ENCODE measurements at places on chromosomes 13 and 19.

DNA sequence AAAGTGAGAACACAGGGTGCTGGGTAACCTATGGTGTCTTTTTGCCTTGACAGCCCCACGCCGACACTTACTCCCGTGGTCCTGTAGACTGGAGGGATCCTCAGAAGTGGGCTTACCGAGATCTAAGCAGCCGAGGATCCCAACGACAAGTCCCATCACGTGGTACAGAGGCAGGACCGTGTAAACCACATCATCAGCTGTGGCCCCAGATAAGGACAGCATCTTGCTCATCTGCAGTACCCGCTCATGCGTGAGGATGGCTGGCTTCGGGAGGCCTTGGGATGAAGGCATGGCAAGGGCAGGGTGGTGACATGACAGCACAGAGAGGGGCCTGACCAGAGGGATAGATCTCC is 2.1 kb downstream of the SLC27A5 start:
- DNase-seq = no peak

DNA sequence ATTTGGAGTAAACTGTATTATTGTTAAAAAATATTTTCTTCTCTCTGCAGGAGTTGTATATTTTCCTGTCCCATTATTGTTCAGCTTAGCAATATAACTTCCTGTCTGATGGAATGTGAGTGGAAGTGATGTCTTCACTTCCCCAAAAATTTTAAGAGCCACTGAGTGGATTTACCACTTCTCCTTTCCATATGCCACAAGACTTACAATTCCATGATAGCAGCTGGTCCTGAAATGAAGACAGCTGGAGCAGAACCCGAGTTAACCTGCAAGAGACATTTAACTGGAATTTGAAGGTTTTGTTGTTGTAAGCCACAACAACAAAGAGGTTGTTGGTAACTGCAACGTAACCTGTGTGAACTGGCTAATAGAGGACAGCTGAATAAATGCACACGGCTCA is 23.4 kb upstream of the TBC1D4 start:
- no peak for DNase-seq

- DNase-seq = no peak
Measured at GRCh38 chr13:46757640-46758039, 39.3 kb downstream of the ESD start.

DNA sequence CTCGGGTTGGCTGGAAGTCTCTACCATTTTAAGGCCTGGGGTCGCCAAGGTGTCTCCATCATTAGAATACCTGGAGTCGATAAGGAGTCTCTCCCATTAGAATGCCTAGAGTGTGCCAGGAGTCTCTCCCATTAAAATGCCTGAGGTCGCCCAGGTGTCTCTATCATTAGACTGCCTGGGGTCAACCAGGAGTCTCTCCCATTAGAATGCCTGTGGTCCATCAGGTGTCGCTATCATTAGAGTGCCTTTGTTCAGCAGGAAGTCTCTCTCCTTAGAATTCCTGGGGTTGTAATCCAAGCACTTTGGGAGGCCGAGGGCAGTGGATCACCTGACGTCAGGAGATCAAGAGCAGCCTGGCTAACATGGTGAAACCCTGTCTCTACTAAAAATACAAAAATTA is 1533.0 kb downstream of the UQCRFS1 start:
- DNase-seq = no peak

GRCh38 chr19:55253842-55254624 is 4.8 kb downstream of the PPP6R1 start:
- no peak for DNase-seq

GRCh38 chr13:77029436-77029835 is 2.5 kb upstream of the FBXL3 start:
- no peak for DNase-seq

- DNase-seq = no peak
Measured at GRCh38 chr13:29294821-29295220, 300.7 kb downstream of the SLC7A1 start.

GRCh38 chr13:84430446-84430845 is 548.2 kb upstream of the SLITRK1 start:
- DNase-seq = no peak

DNA sequence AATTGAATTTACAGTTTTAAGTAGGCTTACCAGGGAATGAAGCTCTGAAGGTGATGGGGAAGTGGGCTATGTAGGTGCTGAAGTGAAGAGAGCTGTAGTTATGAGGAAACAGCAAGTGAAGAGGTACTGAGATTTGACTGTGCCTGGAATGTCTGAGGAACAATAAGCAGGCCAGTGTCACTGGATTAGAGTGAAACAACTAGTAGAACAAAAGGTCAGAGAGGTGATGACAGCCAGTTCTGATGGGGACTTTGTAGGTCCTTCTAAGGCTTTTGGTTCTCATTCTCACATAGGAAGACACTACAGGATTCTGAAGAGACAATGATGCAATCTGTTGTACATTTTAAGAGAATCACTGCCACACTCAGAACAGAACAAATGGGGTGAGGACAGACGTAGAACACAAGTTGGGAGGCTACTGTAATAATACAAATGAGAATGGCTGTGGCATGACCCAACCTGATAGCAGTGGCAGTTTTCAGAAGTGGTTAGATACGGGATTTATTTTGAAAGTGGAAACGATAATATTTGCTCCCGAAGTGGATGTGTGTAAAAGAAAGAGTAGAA is 130.8 kb downstream of the MYCBP2 start:
- no peak for DNase-seq

DNA sequence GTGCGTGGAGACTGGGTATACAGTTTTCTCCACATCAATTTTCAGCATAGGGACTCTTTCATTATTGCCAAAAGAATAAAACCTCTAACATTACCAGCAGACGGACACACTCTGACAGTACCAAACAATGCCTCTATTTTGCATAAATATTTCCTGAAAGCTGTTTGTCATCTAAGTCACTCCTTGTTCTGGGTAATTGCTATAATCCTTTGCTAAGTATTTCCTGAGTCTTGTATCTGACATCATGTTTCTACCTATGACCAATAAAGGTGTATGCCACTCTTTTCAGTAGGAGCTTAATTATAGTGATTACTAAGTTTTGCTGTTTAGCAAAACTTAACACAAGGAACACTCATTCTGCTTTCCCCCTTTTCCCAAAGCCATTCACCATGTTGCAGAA is 886.5 kb downstream of the SLITRK6 start:
- DNase-seq = no peak

GRCh38 chr13:26299168-26299750 is 45.3 kb downstream of the CDK8 start:
- DNase-seq = no peak

GRCh38 chr13:109816808-109817203 is 30.4 kb upstream of the IRS2 start:
- no peak for DNase-seq

GRCh38 chr19:28468701-28469459 is 744.1 kb downstream of the UQCRFS1 start:
- no peak for DNase-seq

DNA sequence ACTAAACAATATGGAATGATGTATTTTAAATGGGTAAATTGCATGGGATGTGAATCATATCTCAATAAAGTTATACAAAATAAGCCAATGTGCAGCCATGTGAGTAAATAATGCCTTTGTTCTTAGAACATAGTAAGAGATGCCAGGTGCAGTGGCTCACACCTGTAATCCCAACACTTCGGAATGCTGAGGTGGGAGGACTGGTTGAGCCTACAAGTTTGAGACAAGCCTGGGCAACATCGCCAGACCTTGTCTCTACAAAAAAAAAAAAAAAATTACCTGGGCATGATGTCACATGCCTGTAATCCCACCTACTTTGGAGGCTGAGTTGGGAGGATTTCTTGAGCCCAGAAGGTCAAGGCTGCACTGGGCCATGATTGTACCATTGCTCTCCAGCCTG is 230.7 kb downstream of the RFC3 start:
- DNase-seq = no peak

GRCh38 chr13:101205408-101205807 is 210.9 kb downstream of the NALCN start:
- no peak for DNase-seq

DNA sequence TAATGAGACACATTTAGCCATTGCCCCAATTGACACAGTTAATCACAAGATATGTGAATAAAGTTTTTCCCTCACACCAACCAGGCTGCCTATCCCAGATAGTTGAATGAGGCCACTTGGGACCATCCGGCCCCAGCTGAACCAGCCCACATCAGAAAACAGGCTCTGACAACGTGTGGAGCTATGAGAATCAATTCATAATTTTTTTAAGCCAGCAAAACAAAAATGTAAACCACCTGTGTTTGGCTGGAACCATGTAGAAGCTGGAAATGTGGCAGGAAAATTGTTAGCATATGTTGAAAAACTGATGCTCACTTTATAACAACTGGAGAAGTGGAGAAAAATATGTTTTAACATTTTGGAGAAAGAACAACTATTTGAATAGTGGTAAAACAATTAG is 1161.3 kb downstream of the SLITRK1 start:
- DNase-seq = no peak

DNA sequence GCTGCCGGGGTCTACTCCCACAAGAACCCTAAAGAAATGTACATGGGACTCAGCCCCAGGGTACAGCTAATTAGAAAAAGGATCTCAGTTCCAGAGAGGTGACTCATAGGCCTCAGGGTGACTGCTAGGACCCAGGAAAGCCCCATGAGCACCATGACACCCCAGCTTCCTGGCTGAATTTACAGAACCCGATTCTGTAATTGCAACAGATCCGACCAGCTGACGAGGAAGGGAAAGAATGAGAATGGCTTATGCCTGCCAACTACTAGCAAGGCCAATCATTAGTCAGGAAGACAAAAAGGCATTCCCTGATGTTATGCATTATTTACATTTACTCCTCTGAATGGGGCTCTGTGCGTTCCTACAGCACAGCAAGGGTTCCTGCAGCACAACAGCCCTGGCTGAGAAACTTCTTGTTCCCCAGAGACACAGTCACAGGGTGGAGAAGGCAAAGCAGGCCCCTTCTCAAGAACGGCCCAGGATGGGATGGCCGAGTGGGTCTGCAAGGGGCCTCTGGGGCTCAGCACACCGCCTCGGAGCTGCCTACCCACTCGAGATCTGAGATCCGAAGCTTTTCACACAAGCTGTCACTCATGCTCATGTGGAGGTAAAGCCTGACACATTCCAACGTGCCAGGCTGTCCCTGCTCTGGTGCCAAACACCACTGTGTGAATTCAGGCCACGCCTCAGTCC is 27.2 kb downstream of the PBX4 start:
- DNase-seq = peak; percentile 46

DNA sequence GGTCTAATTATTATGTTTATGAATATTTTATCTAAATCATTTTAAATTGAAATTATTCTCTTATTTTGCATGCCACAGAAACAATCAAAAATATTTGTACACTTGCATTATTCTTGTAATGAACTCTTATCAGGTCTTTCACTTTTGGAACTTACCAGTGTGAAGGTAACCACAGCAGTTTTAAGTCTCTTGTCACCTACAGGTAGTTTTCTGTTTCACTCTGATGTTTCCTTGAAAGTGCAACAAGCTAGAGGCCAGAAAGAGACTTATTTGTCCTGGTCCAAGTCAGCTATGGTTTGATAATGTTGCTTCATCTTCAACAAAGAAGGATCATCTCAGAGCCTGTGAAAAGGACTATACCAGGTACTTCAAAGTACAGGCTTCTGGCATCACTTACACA is 133.4 kb upstream of the NBEA start:
- DNase-seq = no peak

- no peak for DNase-seq
Measured at GRCh38 chr19:57088133-57088532, 31.7 kb upstream of the USP29 start.

DNA sequence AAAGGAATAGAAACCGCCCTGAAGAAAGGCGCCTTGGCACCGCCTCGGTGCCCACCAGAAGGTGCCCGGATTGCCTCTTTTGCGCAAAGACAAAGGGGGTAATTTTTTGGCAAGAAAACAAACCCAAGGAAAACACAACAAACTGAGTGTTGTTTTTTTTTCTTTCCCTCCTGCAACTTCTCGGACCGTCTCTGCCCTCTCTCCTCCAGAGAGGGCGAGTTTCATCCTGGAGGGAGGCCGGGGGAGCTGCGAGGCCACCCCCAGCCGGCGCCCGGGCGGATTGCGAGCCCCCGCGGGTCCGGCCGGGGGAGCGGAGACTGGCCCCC is 2.3 kb downstream of the ZNF536 start:
- no peak for DNase-seq

GRCh38 chr13:98433654-98434053 is 143.3 kb downstream of the STK24 start:
- no peak for DNase-seq

DNA sequence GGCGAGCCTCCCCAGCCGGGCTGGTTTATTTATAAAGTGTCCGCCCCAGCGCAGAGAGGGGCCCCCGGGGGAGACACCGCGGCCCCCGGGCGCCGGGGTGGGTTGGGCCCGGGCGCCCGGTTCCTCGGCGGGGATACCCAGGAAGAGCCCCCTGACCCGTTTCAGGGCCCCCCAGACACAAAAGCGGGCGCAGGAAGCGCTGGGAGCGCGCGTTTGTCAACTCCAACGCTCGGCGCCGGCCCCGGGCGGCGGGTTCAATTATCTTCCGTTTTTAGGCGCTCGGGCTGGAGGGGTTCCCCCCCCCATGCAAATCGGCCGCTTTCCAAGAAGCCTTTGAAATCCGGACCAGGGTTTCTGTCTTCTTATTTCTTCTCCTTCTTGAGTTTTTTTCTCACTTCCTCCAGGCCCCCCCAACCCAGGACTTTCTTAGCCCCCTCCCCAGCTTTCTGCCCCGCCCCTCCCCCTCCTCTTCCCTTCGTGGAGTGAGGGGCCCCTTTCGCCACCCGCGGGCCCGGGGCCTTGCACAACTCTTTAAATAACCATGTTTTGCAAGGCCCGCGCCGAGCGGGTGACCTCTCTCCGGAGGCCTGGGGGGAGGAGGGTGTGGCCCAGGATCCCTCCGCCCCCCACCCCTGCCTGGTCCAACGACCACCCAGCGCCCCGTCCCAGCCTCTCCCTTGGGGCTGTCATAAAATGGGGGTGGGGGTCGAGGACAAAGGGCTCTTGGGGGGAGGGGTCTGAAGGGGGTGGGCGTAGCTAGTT is 935 bp downstream of the ARID3A start:
- no peak for DNase-seq

GRCh38 chr13:51895906-51896888 is 34.4 kb downstream of the CCDC70 start:
- DNase-seq = peak; percentile 42

- DNase-seq = no peak
Measured at GRCh38 chr19:16898361-16899015, 9.7 kb downstream of the F2RL3 start.

GRCh38 chr19:5579286-5579685 is 11.5 kb upstream of the TINCR start:
- DNase-seq = no peak

- no peak for DNase-seq
Measured at GRCh38 chr19:31294189-31294588, 55.0 kb downstream of the TSHZ3 start.

DNA sequence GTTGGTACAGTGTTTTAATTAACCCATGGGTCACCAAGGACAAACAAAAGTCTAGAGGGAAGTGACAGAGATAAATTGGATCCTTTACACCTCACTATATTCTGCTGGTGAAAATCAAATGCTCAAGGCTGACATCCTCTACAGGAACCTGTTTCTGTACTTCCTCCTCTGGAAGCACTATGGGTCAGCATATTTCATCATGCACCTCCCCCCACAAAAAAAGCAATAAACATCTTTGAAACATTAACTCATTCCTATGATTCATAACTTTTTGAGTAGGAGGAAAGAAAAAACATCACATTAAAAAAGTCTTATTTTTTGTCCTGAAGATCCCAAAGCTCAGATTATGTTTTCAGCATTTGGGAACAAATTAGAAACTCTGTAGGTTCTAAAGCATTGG is 588.3 kb upstream of the SGCG start:
- no peak for DNase-seq

Measured in NCI-H460 (cell line).